ENCODE measurements at places on chromosomes 12 and 14.

DNA sequence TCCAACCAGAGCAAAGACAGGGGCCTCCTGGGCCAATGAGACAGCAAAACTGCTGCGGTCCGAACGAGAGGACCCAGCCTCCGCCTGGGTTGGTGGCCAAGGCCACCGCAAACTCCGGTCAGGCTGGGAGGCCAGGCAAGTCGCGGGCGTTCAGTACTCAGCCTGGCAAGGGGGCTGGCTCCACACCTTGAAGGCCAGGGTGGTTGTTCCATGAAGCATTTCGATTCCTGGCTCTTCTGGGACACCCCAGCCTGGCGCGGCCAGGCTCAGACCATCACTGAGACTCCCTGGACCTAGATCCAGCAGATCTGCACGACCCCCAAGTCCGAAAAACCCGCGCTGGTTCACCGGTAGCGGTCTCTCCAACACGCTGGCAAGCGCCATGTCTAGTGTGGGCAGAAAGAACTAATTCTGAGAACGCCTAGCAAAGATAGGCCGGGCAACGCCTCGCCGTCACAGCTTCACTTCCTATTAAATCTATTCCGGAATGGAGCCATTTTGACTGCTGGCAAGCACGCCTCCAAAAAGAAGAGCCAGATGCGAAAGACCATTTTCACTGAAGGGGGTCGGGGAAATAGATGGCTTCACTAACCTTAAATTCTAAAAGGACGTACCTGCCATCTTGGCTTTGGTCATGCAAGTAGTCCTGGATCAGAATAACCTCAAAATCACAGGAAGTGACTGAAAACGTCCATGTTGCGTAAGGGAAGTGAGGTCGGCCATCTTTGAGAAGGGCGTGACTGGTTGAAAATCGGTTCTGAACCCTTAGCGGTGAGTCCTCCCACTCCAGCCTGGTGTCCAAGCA is at the start of gene PSMB5:
TSS of gene PSMB5 (minus strand) at position 403 of the 805 bp plus-strand sequence. CDS start at position 384, 19 bp downstream.
- DNase-seq, result peak; percentile 98

DNA sequence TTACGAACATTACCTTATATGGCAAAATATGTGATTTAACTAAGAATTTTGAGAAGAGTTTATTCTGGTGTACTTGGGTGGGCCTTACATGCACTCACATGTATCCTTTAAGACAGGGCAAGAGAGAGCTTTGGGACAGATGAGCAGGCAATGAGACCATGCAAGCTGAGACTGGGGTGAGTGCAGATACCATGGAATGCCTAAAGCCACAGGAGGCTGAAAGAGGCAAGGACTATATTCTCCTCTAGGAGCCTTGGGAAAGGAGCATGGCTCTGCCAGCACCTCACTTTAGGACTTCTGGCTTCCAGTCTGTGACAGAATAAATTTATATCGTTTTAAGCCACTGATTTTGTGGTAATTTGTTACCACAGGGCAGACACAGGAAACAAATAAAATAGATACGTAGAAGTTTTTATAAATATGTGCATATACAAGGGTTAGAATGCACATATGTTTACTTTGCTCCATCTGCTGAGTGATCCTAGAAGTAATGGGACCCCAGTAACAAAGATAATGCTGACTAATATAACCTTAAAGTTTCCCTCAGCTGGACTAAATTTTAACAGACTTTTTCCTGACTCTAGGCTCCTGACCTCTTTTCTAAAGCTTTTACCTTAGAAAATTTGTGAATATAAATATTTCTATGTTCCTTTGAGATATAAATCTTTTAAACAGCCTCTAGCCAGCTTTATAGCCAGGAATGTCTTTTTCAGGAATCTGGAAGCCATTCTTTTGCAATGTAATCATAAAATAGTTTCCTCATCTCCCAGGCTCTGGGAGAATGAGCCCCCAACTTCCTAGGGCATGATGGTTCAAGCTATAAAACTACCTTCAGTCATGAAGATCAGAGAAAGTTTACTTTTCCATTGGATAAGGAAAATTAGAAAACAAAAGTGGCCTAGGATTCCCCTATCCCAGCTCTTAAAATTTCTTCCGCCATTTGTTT is 216.8 kb downstream of the PPFIA2 start:
- no peak for DNase-seq

- DNase-seq, result no peak
Measured at GRCh38 chr12:115387467-115387901, 703.5 kb upstream of the TBX3 start.

- DNase-seq, result no peak
Measured at GRCh38 chr14:45359746-45360145, 106.7 kb upstream of the MIS18BP1 start.

DNA sequence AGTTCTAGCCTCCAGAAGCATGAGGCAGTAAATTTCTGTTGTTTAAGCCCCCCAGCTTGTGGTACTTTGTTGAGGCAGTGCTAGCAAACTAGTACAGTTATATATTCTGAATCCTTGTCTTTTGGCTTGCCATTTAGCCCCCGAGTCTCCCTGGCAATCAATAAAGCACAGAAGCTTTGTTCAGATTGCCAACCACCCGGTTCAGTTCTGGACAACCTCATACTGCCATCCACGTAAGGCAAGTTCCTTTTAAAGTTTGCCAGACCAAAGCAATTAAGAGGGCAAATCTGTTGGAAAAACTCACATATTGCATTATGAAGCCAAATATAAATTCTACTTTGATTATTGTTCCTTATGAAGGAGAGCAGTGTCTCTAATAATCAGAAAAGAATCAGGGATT is 67.1 kb downstream of the RERG start:
- no peak for DNase-seq

DNA sequence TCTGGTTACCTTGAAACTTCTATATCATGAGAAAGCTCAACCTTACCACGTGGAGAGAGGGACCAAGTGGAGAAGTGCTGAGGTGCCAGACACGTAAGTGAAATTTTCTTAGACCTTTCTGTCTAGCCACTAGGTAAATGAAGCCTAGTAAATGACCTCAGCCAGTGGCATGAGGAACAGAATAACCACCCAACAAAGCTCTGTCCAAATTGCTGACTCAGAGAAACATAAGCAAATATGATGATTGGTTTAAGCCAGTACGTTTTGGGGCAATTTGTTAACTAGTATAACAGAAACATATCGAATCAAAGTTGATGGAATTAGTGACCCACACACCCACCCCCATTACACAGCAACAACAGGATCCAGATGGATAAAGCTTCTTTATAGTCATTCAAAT is 75.2 kb upstream of the MAX start:
- no peak for DNase-seq

- DNase-seq, result no peak
Measured at GRCh38 chr14:64943556-64943955, 1.0 kb upstream of the GPX2 start.

DNA sequence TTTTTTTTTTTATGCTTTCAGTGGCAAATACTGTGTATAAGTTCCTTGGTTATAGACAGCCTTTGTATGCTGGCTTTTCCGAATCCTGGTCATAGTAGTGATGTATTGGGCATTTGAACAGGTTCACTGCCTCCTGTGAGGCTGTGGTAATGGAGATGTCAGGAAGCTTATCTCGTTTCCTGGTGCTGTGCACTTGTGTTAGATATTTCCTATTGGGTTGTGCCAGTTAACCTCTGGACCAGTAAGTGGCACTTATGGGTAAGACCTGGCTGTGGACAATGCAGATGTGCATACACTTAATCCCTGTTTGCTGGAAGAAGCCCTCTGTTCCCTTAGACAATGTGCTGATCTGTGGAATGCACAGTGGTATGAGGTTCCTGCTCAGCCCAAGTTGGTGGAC is 135.4 kb upstream of the KITLG start:
- DNase-seq, result no peak

DNA sequence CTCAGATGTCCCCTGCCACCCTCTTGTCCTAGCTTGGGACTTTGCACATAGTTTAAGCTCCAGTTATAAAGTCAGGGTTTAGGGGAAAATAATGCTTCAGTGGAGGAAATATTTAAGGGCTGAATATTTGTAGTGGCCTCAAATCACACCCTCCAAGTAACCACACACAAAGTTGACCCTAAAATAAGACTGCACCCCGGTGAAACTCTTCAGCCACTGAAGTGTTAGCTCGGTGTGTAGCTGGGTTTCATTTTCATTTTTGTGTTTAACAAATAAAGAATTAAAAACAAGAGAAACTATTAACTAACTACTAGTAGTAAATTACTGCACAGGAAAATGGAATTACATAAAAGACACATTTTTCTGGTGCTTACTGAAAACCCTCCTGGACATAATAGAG is 14.8 kb upstream of the BCL11B start:
- no peak for DNase-seq

DNA sequence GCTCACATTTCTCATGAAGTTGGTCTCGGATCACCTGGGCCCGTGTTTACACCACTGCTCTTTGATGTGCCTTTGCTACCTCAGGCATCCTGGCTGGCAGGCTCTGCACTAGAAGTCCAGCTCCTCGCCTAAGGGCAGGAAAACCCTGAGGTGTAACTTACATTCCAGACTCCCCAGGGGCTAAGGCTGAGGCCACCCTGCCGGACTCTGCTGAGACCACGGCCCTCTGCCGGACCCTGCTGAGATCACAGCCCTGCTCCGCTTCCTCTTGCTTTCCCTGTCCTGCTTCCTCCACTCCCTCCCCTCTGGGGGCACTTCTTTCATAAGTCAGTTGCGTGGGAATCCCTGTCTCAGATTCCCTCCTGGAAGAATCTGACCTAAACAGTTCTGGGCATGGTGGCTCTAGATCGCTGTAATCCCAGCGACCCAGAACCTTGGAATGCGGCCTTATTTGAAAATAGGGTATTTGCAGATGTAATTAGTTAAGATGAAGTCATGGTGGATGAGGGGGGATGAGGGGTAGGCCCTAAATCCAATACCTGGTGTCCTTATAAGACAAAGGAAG is 17.2 kb downstream of the RILPL1 start:
- DNase-seq, result no peak

DNA sequence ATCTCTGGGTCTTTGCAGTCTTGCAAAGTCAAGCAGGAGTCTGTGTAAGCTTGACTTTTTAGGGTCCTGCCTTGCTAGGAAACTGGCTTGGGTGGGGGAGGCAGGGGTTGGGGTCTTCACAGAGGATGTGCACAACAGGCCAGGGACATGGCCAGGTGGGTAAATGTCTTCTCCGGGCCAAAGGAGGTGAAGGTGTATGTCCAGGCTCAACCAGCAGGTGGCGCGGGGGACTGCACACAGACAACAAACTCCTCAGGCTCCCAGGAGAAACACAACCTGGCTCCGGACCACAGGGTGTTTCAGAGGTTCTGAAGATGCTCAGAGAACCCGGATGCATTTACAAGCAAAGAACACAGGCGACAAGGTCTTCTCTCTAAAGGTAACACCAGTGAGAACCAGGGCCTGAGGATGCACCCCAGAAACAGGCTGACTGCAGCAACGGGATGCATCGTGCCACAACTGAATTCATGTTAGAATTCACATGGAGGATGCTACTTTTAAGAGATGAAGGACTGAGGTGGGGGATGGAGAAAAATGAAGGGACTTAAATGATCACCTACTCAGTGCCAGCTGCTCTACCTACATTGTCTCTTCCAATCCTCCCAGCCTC is 56.0 kb downstream of the PLEKHG3 start:
- DNase-seq, result peak; percentile 32

DNA sequence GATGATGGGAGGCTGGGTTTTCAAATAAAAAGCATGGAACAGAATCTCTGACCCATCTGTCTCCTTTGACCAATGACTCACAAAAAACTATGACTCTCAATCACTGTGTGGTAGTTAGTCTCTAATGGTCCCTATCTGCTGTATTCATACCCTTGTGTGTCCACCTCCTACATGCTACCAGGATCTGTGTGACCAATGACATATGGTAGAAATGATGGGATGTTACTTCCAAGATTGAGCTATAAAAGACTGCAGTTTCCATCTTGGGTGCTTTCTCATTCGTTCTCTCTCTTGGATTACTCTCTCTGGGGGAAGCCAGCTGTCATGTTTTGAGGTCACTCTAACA is 144.7 kb upstream of the BTG1 start:
- no peak for DNase-seq

DNA sequence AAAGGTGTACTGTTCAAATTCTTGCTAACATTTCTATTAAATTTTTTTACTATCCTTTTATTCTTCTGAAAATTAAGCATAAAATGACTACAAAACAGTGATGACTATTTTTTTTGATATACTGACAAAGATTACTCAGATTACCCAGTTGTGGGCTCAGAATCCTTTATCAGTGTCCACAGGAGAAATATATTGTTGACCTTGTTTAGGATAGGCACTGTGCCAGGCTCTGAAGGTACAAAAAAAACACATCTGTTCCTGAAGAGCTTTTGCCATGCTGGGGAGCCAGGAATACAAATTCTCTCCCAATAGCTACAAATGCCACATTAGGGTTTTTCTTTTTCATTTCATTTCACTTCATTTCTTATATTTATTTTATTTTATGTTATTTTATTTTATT is 26.9 kb upstream of the GCH1 start:
- DNase-seq, result no peak

GRCh38 chr12:132391326-132392041 is 62.1 kb upstream of the GALNT9 start:
- no peak for DNase-seq

- DNase-seq, result no peak
Measured at GRCh38 chr12:121673013-121673511, 3.6 kb upstream of the MORN3 start.

DNA sequence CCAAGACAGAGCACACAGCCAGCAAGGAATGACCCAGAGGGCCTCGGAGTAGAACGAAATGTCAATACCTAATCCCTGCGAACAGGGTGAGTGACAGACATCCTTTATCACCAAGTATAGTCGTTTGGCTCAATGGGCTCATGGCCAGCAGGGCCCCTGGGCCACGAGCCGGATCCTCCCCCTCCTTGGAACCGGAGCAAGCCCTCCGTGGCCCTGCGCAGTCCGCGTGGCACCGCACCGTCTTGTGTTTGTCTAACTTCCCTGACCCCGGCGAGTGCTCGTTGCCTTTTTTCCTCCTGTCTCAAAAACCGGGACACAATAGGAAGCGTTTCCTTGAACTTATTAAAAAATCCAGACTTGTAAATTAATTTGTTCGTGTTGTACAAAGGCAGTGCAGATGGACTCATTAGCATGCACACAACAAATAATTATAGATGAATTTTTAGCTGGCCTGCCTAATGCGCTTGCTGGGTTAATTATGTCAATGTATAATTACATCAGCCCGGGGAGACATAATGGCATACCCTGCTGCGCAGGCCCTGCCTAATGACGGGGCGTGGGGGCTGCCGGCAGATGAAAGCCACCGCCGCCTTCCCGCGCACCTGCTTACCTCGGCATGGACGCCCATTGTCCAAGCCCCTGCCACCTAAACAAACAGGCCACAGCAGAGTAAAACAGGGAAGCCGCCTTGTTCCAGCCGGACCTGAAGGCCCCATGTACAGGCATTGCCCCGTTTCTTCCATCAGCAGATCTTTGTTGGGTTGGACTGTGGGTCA is 81.6 kb downstream of the PHETA1 start:
- no peak for DNase-seq

- DNase-seq, result peak; percentile 24
Measured at GRCh38 chr14:23121361-23121771, 2.3 kb upstream of the CEBPE start.

DNA sequence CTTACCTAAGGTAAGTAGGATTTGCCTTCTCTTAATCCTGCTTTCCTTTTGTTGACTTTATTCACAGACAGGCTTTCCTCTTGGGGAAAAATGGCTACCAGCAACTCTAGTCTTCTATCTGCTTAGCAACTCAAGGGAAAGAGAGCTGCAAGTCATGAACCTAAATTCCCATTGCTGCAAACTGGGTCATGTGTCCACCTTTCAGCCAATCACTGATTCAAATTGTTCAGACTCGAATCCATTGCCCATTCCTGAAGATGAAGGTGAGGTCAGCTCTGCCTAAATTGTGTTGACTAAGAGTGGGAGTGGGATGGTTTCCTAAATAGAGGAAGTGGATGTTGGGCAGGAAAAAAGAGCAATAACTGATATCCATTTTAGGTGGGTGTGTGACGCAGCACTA is 7.7 kb downstream of the FBXW8 start:
- peak; percentile 24 for DNase-seq
